Vagina (tissue), 2 donors: ENCODE measurements at places on chromosomes 16 and 17.

DNA sequence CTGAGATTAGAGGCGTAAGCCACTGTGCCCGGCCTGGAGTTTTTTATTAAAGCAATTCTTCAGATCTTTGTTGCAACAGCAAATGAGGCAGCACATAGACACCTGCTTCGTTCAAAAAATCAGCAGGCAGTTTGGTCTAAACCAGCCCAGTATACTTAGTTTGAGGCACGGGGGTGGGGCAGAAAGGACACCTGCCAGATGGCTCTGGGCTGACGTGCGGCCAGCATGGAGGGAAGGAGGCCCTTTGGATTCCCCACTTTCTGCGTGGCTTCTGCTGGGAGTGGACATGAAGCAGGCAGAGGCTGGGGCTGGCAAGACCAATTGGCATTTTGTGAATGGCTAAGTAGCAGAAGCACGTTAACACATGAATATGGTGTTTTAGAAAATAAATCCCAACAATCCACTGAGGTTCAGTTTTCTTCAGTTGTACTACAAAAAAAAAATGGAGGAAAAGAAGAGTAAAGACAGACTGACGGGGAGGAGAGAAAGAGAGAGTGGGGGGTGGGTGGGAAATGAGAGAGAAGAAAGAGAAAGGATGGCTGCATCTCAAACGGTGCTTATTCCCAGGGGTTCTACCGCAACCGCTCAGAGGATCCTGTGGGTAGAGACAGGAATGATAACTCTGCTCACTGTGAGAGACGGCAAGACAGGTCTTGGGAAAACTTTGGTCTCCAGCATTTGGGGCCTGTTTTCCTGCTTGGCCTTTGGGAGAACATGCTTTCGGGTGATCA lies 16.3 kb downstream of the C16orf46 start:
- no peak for DNase-seq

DNA sequence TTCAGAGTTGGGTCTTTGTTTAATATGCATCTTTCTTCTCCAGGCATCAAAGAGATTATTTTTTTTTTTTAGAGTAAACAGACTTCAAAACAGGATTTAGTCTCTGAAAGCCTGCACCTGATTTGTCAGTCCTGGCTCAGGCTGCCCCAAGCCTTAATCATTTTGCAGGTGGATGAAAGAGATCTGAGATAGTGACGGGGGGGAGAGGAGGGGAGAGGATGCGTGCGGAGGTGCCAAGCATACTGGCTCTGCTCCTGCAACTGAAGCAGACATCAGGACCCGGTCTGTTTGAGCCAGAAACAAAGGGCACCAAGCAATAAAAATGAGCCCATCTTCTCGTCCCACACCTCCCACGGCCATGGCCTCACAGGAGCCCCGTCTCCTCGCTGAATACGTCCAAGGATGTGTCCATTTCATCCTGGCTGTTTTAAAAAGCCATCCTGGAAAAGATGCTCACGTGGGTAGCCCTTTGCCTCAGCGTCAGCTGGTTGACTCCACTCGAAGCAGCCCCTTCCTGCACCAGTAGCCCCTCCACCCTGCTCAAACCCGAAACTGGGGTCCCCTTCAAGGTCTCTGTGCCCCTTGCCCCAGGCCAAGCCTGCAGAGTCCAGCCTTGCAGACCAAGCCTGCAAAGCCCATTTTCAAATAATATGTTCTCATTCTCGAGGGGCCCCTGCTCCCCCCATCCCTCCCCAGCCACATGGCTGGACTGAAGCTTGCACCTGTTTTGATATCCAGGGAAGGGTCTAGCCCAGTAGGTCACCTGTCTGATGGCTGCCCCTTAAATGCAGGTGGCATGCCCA lies 84.8 kb upstream of the TNRC6C start:
- no peak for DNase-seq

- no peak for DNase-seq
These were observed 469.6 kb downstream of the SOX9 start for GRCh38 chr17:72590382-72590781.

DNA sequence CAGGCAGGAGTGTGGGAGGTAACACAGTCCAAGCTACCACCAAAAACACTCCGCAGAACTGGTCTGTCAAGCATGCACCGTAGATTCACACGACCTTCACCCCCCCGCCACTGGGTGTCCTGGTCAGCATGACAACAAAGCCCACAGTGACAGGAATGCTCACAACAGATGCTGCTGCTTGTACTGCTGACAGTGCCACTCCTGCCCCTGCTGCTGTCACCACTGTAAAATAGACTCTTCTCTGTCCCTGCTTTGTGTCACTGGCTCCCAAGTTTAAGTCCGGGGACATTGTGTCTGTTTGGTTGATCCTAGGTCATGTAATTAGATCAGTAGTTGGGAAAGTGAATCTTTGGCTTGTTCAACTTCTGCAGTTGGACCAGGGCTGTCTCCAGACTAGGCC lies 7.0 kb upstream of the ODF4 start:
- DNase-seq, result no peak

- DNase-seq, result no peak
These were observed 394.1 kb downstream of the SOX9 start for GRCh38 chr17:72514891-72515290.

GRCh38 chr17:30576326-30576861 lies 99.2 kb downstream of the GOSR1 start:
- no peak for DNase-seq

DNA sequence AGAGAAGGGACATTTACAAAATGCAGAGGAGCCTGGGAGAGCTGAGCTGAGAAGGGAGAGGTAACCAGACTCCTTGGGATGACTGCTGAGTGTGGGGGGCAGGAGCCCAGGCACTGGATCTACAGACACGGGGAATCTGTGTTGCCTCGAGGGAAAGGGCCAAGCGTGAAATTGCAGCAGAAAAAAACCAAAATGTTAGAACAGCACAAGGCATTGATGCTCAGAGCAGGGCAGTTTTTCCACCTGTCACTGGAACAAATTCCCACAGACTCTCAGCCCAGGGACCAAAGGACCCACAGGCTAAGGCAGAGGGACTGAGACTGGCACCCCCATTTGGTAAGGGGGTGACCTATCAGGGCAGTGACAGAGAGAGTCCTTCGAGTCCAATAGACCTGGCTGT lies 2.0 kb downstream of the PITPNM3 start:
- DNase-seq, result no peak
